ENCODE measurements at places on chromosomes 13 and 19.

DNA sequence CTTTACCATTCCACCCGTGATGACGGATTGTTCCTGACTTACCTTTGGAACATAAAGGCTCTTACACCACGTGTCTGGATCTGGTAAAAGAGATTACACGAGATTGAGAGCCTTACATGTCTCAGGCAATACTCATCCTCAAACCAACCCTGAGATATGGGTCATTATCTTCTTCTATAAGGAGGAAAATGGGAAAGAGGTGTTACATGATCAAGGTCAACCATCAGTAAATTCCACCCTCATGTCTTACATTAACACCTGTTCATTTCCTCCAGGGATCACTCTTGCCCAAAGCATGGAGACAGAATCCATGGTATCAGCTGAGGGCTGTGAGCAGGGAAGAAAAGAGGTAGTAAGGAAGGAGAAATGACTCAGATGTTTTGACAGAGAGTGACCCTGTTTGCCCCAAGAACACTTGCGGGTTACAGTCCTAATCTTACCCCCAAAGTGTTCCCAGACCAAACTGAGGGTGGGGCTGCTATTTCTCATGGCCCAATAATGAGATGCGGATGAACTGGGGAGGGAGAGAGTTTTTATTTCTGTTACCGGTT lies 19.6 kb downstream of the LILRB4 start:
- DNase-seq: peak; percentile 64

GRCh38 chr13:33110713-33111413 lies 94.6 kb downstream of the KL start:
- DNase-seq: peak; percentile 47

DNA sequence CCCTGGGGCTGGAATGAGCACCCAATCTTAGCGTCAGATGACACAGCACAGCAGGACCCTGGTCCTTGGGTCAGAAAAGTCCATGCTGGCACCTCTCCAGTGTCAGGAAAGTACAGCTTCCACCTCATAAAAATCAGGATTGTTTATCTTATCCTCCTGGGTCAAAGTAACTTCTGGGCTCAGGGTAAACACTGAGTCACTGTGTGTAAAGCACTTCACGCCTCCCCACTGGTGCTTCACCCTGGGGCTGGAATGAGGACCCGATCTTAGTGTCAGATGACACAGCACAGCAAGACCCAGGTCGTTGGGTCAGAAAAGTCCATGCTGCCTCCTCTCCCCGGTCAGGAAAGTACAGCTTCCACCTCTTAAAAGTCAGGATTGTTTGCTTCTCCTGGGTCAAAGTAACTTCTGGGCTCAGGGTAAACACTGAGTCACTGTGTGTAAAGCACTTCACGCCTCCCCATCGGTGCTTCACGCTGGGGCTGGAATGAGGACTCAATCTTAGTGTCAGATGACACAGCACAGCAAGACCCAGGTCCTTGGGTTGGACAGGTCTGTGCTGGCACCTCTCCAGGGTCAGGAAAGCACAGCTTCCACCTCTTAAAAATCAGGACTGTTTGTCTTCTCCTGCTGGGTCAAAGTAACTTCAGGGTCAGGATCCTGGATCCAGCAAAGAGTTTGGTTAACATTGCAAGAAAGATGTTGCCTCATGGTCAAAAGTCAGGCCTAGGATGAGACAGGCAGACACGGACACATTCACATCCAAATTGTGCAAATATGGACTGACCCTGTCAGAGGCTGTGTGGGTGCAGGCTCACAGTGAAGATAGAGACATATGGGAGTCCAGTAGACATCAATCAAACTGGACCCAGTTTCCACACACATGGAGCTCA lies 39.2 kb upstream of the CYP2A7 start:
- no peak for DNase-seq

GRCh38 chr13:71374471-71375049 lies 492.4 kb downstream of the DACH1 start:
- peak; percentile 6 for DNase-seq

GRCh38 chr13:76955193-76955592 lies 6.9 kb downstream of the ACOD1 start:
- DNase-seq: peak; percentile 35

DNA sequence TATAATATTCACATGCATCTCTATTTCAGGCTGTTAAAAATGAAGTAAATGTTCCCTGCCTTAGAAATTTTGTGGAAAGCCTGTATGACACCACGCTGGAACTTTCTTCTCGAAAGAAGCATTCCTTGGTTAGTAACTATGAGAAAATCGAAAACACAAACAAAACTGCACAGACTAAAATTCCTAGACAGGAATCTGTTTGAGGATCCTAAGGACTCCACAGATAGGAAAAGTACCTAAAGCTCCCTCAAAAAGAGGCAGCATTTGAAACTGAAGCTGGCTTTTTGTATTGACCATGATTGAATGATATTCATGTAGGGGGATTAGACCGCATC lies 103.4 kb downstream of the FRY start:
- no peak for DNase-seq

- DNase-seq: no peak
Measured at GRCh38 chr13:81377921-81378320, 1037.0 kb upstream of the SPRY2 start.

DNA sequence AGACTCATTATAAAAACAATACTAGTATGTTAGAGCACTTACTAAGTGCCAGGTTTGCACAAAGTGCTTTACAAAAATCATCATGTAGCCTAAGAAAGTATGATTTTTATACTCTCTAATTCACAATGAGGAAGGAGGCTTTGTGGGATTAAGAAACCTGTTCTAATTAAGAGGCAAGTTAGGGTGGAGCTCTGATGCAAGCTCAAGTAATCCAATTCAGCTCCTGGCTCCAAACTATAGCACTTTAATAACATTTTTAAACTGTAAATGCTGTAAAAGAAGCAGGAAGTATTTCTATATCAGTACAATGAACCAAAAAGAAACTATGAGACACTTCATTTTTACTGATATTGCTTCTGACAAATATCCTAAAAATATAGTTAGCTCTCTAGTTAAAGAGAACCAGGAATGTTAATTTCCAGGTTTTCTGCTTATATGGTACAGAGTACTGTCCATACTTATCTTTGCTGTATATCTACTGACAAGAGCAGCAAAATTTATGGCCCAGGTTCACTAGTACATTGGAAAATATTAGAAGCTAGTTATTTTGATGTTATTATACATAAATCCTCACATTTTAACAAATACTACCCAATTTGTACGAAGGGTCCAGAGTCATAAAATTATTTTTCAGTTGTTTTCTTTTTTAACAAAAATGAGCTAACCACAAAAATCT lies 482.0 kb downstream of the DIAPH3 start:
- DNase-seq: no peak

- peak; percentile 99 for DNase-seq
Measured at GRCh38 chr13:40401911-40402776, 264.3 kb downstream of the FOXO1 start.

DNA sequence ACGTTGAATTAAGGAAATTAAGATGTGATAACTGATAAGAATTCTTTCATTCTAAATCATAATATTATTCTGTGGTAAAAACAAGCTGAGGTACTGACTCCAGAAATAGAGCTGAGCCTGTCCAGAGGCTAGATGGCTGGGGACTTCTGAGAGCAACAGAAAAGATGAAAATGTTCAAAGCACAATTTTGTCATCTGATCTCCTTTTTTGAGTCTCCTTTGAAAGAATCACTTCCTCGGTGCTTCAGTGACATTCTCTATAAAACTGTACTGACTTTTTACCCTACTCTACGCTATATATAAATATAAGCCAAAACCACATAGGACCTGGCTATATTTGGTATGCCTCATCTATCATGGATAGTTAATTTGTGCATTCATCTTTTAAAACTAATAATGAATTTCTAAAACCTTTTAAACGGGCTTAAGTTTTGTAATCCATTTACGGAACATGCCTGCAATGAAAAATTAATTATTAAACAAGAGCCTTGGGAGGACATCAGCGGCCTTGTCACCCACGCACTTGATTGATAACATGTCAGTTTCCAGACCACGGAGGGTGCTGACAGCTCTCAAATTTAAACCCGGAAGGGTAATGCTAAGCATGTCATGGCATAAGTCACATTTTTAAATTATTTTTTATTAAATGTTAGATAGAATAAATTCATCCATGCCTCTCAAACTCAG lies 235.5 kb downstream of the PCDH9 start:
- no peak for DNase-seq

- DNase-seq: no peak
Measured at GRCh38 chr19:1311543-1312091, 25.9 kb downstream of the EFNA2 start.

DNA sequence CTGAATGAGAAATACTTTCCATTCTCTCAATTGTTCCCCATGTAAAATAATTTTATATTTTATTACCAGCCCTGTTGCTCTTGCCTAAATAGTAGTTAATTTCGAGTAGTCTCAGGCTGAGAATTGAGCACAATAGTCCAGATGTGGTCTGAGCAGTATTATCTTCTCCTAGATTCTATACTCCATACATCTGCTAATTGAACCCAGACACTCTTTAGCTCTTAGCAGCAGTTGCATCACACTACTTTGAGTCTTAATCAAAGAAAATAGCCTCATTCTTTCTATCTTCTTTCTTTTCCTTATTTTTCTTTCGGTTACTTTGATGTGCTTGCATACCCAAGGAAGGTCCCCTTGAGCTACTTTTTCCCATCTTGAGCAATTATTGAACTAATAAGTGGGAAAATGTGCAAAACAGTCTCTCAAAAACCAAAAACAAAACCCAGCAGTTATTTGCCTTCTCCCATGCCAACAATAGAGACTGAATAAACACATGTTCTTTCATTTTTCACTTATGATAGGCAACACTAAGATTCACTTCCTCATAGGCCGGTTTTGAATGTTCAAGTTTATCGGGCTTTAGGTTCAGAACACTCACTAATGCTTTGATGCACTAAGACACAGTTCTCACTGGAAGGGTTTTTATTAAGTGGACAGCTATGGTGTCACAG lies 204.5 kb downstream of the POU4F1 start:
- peak; percentile 27 for DNase-seq

DNA sequence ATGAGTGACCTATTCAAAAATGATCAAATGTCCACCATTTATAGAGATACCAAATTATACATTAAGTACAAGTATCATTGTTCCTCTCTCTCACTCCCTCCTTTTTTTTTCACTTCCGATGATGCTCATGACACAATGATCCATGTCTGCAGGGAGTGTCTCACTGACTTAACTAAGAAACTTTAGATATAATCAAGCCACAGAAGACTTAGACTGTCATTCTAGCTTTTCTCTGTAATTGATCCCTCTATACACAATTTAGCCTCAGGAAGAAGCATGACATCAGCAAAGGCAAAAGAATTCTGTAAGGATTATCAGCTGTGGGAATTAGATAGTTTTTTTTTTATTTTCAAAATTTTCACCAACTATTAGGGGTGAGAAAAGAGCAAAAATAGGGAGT lies 734.9 kb upstream of the PCDH9 start:
- no peak for DNase-seq

DNA sequence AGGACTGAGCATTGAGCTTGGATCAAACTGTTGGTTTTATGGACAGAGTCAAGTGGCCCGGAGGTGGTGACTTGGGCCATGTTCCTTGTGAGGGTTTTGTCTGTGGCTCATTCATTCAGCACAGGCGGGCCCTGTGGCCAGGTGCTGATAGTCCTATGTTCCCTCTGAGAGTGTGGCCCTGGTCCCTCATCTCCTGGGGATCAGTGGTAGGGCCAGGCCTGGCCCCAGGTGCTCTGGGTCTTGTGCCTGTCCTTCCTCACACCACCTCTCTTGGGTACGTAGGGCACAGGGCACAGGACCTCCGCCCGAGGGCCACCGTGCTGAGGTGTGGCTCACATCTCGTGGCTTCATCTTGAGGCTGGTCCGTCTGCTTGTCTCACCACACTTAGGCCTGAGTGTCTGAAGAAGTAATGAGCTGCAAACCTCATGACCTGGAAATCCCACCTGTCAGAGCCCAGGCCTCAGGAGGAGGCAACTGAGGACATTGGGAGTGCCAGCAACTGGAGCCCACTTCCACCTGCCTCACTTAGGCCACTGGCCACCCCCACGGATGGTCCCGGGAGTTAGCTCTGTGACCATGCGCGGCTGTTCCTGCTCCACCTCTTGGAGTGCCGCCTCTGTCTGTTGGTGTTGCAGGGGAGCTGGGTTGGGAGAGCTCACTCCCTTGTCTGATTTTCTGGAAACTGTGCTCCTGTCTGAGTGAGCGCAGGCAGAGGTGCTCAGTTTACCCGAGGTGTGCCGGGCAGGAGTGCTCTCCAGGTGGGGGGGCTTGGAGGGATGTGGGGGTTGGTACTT lies 53.4 kb downstream of the KDM4B start:
- no peak for DNase-seq

DNA sequence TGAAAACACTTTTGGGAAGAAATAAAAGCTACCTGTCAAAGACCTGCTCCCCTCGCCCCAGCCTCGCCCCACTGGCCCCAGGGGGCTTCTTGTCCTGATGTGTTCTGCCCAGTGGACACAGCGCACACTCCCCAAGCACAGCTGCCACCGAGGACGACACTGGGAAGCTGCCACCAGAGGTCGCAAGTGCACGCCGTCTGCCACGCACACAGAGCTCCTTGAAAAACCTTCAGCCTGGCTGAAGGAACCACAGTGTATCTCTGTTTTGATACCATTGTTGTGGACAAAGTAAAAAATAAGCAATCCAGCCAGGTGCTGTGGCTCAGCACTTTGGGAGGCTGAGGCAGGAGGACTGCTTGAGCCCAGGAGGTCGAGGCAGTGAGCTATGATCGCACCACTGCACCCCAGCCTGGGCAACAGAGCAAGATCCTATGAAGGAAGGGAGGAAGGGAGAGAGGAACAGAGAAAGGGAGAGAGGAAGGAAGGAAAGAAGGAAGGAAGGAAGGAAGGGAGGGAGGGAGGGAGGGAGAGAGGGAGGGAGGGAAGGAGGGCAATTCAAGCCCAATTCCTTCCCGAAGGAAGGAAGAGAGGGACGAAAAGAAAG lies 57.3 kb downstream of the CEBPG start:
- peak; percentile 68 for DNase-seq

DNA sequence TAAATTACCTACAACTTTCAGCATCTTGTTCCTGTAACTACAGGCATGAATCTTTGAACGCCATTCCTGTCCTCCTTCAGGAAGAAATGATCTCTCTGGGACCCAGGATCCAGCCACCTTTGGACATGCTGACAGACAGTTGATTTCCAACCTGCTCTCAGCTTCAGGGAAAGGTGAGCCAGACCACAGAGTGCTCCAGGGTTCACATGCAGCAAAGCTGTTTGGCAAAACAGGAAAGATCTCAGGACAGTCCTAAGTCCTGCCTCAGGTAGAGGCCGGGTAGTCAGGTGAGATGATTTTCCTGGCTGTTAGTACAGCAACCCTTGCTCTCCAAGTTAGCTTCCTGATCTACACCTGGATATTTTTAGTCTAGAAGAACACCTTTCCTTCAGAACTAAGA lies 9.1 kb downstream of the SLC15A1 start:
- DNase-seq: no peak

DNA sequence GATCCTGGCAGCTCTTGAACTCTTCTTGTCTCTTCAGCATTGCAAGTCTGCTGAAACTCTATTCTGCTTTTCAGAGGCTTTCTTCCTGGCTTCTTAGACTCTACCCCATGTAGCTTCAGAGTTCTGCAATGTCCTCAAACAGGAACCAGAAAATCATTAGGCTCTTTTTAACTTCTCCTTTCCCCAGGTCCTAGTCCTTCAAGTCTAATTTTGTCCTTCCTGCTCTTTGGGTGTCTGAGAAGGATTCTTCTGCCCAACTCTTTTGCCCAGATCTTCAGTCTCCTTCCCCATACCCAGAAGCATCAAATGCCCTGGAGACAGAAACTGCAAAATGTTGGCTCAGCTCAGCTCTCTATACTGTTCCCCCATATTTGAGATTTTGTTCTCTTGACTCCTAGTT lies 50.0 kb upstream of the CALM3 start:
- DNase-seq: peak; percentile 68

GRCh38 chr19:42109896-42110295 lies 22.4 kb downstream of the POU2F2 start:
- peak; percentile 34 for DNase-seq

Data from suppressor macrophage treated with lipopolysaccharide for 4 hours (primary cell).